ENCODE measurements at places on chromosomes 13 and 19. TPM values are rescaled to one million over a fixed set of nuclear protein-coding genes. Genes with fewer than 3 reads are reported as not detected.

- H3K4me1 ChIP-seq = no peaks in the 10 kb centered on the region
- H3K4me3 ChIP-seq = no peak overlapping the region
These were observed 10.3 kb downstream of the ATG4D start for GRCh38 chr19:10553943-10554381.

- no peaks in the 10 kb centered on the region for H3K4me1 ChIP-seq
- no peaks in the 10 kb centered on the region for H3K36me3 ChIP-seq
- no peak overlapping the region for H3K4me3 ChIP-seq
- no peaks in the 10 kb centered on the region for H3K27me3 ChIP-seq
These were observed 5.2 kb downstream of the HSH2D start for GRCh38 chr19:16148443-16149229.

GRCh38 chr13:46726347-46726746 lies 70.6 kb downstream of the ESD start:
- DNase-seq = no peak
- H3K36me3 ChIP-seq = peaks cover 39% of the 10 kb centered on the region
- no peaks in the 10 kb centered on the region for H3K4me1 ChIP-seq
- no peaks in the 10 kb centered on the region for H3K27me3 ChIP-seq
- H3K27ac ChIP-seq = peak overlapping the region; percentile 9

GRCh38 chr19:54412877-54413276 lies 2.4 kb upstream of the TTYH1 start:
- no peaks in the 10 kb centered on the region for H3K27me3 ChIP-seq
- no peak overlapping the region for H3K27ac ChIP-seq
- DNase-seq = no peak
- peaks cover 32% of the 10 kb centered on the region for H3K4me1 ChIP-seq

- H3K36me3 ChIP-seq = no peaks in the 10 kb centered on the region
- DNase-seq = peak; percentile 61
- H3K4me1 ChIP-seq = peaks cover 35% of the 10 kb centered on the region
- no peaks in the 10 kb centered on the region for H3K27me3 ChIP-seq
- H3K27ac ChIP-seq = no peak overlapping the region
- H3K4me3 ChIP-seq = peak overlapping the region; percentile 84
These were observed 46.8 kb downstream of the PTPRS start for GRCh38 chr19:5293612-5294378.

DNA sequence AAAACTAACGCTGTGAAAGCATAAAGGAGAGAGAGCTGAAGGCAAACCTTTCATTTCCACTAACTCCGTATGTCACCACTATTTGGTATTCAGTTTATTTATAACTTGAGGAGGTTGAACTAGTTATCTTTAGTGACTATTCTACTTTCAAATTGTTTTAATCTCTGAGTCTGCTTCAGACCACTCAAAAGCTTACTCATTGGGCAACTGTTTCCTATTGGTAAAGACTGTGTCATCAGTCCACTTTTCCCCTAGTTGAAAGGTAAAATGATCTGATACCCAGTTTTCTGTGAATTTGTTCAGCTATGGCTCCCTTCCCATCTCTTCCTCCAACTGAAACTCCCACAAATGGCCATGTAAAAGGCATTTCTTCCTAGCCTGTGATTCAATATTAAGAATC lies 39.1 kb downstream of the TEX26 start:
- DNase-seq = no peak
- H3K27ac ChIP-seq = no peak overlapping the region
- no peak overlapping the region for H3K4me3 ChIP-seq
- H3K4me1 ChIP-seq = peaks cover 16% of the 10 kb centered on the region

DNA sequence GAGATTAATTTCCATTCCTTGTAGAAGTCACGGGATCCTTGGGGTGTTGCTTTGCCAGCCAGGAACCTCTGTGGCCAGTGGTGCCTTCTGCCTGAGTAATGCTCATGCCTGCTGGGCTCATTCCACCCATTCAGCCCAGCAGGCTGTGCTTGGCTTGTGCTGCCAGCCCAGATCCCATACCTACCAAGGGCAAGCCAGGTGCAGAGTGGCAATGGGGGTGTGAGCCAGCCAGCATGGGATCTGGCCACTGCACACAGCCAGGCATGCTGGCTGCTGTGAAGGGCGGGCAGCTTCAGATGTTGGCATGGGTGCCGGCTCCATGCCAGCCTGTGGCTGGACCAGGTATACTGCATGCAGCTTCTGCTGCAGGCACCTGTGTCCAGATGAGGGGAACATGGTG lies 42.5 kb downstream of the WDFY2 start:
- DNase-seq = no peak
- H3K4me3 ChIP-seq = no peak overlapping the region
- no peaks in the 10 kb centered on the region for H3K36me3 ChIP-seq
- H3K4me1 ChIP-seq = peaks cover 18% of the 10 kb centered on the region

GRCh38 chr13:85879014-85879413 lies 79.8 kb upstream of the SLITRK6 start:
- DNase-seq = no peak
- H3K36me3 ChIP-seq = no peaks in the 10 kb centered on the region
- no peak overlapping the region for H3K4me3 ChIP-seq
- no peak overlapping the region for H3K27ac ChIP-seq
- no peaks in the 10 kb centered on the region for H3K27me3 ChIP-seq
- no peaks in the 10 kb centered on the region for H3K4me1 ChIP-seq

- peak overlapping the region; percentile 81 for H3K27ac ChIP-seq
- peaks cover 5% of the 10 kb centered on the region for H3K27me3 ChIP-seq
- peaks cover 12% of the 10 kb centered on the region for H3K4me1 ChIP-seq
- H3K4me3 ChIP-seq = no peak overlapping the region
- DNase-seq = no peak
- no peaks in the 10 kb centered on the region for H3K36me3 ChIP-seq
These were observed 5.2 kb upstream of the C3 start for GRCh38 chr19:6725513-6726231.

The PRR20C gene
- not detected for total RNA-seq

The ZNF296 gene
- total RNA-seq = 1.2 TPM

The LGALS4 gene
- total RNA-seq = 0.86 TPM

The LILRA5 gene
- total RNA-seq = not detected

All from neural crest cell (in vitro differentiated cells).